ENCODE measurements at places on chromosomes 5 and 9. TPM values are rescaled to one million over a fixed set of nuclear protein-coding genes. Genes with fewer than 3 reads are reported as not detected.

DNA sequence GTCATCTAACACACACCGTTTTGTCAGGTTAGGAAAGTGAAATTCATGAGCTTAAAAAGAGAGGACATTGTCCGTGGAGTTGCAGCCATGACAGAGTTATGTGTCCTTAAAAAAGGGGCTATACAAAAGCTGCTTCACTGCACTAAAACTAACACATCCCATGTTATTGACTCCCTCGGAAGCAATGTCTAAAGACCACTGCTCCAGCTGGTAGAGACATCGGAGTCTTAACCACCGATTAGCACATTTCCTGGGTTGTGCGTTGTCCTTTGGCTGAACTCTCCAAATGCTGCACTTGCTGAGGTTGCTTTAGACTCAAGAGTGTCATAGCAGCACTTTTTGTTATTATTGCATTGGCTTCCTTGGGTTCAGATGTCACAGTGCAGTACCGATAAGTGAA is 128.3 kb upstream of the C9orf72 start:
- H3K4me1 ChIP-seq, result no peaks in the 10 kb centered on the region
- no peaks in the 10 kb centered on the region for H3K27me3 ChIP-seq
- no peak overlapping the region for H3K27ac ChIP-seq
- H3K36me3 ChIP-seq, result no peaks in the 10 kb centered on the region

DNA sequence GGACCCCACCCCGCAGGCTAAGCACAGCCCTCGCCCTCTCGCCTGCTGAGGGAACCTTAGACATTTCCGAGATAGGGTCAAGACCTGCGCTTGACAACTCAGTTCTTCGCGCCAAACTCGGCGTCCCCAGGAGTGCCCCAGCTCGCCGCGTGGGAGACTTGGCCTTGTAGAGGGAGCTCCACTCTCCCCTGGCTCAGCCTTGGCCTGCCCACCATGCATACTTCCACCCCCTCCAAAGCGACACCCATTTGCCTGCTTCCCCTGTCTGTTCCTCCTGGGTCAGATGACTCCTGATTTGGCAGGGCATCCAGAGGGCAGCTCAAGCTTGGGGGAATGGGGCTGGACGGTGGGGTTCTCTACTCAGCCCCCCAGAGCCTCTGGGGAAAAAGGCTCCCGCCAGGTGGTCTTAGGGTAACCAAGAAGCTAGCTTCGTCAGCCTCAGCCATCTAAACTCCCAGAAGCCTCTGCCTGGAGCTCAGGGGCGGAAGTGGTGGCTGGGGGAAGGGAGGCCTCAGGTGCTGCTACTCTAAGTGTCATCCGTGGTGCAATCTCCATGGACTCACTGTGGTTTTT is 560 bp downstream of the DOCK2 start:
- DNase-seq, result no peak
- no peak overlapping the region for H3K27ac ChIP-seq
- H3K36me3 ChIP-seq, result no peaks in the 10 kb centered on the region
- peak overlapping the region; percentile 69 for H3K4me3 ChIP-seq
- no peaks in the 10 kb centered on the region for H3K27me3 ChIP-seq
- H3K4me1 ChIP-seq, result peaks cover 9% of the 10 kb centered on the region

GRCh38 chr9:135321580-135321979 is 158.0 kb upstream of the PPP1R26 start:
- H3K27me3 ChIP-seq, result no peaks in the 10 kb centered on the region
- no peaks in the 10 kb centered on the region for H3K36me3 ChIP-seq
- H3K4me1 ChIP-seq, result no peaks in the 10 kb centered on the region
- no peak overlapping the region for H3K4me3 ChIP-seq
- peak; percentile 54 for DNase-seq
- H3K27ac ChIP-seq, result no peak overlapping the region

DNA sequence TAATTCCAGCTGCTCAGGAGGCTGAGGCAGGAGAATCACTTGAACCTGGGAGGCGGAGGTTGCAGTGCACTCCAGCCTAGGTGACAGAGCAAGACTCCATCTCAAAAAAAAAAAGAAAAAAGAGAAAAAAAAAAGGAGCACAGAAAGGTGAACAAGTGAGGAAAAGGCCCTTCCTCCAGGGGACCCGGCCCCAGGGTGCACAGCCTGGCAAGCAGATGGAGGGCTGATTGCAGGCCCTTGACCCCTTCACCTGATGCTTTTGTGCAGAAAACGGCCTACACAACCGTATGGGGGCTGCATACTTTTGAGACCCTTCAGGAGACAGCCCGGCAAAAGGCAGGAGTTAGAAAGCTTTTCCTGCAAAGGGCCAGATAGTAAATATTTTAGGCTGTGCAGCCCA is 33.9 kb downstream of the HRH2 start:
- H3K4me3 ChIP-seq, result no peak overlapping the region
- peak; percentile 34 for DNase-seq
- H3K36me3 ChIP-seq, result no peaks in the 10 kb centered on the region
- no peak overlapping the region for H3K27ac ChIP-seq
- no peaks in the 10 kb centered on the region for H3K27me3 ChIP-seq

DNA sequence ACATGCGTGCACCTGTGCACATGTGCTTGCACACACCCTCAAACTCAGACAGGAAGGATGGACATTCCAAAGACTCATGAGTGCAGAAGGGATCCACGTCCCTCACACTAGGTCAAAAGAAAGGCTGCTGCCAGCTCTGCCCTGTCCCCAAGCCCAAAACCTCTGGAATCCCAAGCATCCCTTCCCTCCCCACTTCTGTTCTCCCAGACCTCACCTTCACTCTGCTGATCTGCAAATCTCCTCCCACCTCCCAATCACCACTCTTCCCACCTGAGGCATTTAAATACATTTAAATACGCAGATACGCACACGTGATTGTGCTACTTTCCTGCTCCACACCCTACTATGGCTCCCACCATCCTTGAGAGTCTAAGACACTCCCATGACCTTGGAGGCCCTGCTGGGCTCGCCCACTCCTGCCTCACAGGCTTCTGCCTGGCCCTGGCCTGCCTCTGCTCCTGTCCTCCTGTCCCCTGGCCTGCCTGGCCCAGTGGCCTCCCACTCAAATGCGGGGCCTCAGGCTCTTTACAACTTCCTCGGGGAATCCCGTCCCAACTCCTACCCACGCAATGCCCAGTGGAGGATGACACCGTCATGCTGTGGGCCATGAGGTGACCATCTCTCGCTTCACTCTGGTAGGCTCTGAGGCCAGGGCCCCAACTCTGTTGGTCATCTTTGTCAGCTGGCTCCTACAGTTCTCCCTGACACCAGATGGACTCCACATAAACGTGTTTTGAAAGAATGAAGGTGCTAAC is 478.4 kb upstream of the DAP start:
- no peak overlapping the region for H3K4me3 ChIP-seq
- no peaks in the 10 kb centered on the region for H3K36me3 ChIP-seq
- no peaks in the 10 kb centered on the region for H3K4me1 ChIP-seq
- no peaks in the 10 kb centered on the region for H3K27me3 ChIP-seq

LCN15 gene
- total RNA-seq, result not detected

GRCh38 chr9:124322618-124323432 is 65.1 kb downstream of the NEK6 start:
- DNase-seq, result peak; percentile 77
- no peaks in the 10 kb centered on the region for H3K4me1 ChIP-seq
- H3K4me3 ChIP-seq, result no peak overlapping the region
- no peak overlapping the region for H3K27ac ChIP-seq
- peaks cover 91% of the 10 kb centered on the region for H3K36me3 ChIP-seq

DNA sequence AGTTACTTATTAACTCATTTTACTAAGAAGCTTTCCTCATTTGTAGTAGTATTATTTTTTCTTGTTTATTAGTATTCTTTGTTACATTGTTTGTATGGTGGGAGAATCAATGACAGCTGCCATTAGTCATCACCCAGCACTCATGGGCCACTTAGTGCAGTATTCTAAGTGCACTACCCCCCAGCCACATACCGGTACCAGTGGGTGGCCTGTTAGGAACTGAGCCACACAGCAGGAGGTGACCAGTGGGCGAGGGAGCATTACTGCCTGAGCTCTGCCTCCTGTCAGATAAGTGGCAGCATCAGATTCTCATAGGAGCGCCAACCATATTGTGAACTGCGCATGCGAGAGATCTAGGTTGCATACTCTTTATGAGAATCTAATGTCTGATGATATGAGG is 24.2 kb upstream of the CAMLG start:
- H3K27ac ChIP-seq, result no peak overlapping the region
- H3K27me3 ChIP-seq, result no peaks in the 10 kb centered on the region
- no peaks in the 10 kb centered on the region for H3K4me1 ChIP-seq
- no peak for DNase-seq
- no peak overlapping the region for H3K4me3 ChIP-seq

GRCh38 chr5:34826347-34826746 is 12.6 kb upstream of the TTC23L start:
- H3K4me1 ChIP-seq, result no peaks in the 10 kb centered on the region
- DNase-seq, result no peak
- H3K27me3 ChIP-seq, result no peaks in the 10 kb centered on the region
- H3K4me3 ChIP-seq, result no peak overlapping the region

DNA sequence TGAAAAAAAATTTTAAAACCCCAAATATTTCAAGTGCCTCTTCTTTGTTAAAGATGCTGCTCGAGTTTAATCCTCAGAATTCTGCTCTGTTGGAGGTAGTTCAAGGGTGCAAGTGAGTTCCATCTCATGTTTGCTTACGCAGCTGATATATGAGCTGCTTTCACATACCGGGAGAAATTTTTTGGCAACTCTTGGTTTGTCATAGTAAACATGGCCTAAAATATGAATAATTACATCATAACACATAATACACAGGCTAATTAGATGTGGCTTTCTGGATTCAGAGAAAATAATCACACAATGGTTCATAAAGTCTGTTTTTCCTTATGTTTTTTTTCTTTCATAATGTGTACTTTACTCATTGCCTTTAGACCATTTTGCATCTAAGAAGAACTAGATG is 1134.1 kb downstream of the PTPRD start:
- H3K27me3 ChIP-seq, result no peaks in the 10 kb centered on the region
- DNase-seq, result no peak
- H3K4me3 ChIP-seq, result no peak overlapping the region
- H3K27ac ChIP-seq, result no peak overlapping the region

GRCh38 chr9:96108691-96109380 is 193.1 kb downstream of the HSD17B3 start:
- no peak for DNase-seq
- no peaks in the 10 kb centered on the region for H3K36me3 ChIP-seq
- no peak overlapping the region for H3K27ac ChIP-seq
- peaks cover 2% of the 10 kb centered on the region for H3K27me3 ChIP-seq
- H3K4me1 ChIP-seq, result no peaks in the 10 kb centered on the region
- no peak overlapping the region for H3K4me3 ChIP-seq

- no peak for DNase-seq
- H3K27me3 ChIP-seq, result peaks cover 8% of the 10 kb centered on the region
Measured at GRCh38 chr9:99181621-99182020, 40.1 kb downstream of the ALG2 start.

DNA sequence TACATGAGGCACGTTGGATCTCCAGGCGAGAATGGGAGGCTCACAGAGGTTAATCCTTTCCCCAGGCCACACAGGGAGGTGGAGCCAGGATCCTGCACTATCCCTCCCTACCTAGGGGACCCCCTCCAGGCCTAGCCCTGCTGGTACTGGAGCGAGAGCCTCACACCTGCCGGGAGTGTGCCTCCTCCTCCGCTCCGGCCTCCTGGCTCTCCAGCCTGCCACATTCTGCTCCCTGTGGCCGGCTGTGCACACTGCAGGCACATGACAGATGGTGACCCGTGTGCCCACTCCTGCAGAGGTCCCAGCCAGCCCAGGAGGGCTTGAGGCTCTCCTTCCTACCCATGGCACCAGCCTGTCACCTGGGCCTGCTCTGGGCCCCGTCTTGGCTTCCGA is 93.4 kb downstream of the RXRA start:
- H3K36me3 ChIP-seq, result peaks cover 41% of the 10 kb centered on the region
- H3K4me3 ChIP-seq, result no peak overlapping the region
- DNase-seq, result no peak
- H3K27ac ChIP-seq, result no peak overlapping the region
- H3K4me1 ChIP-seq, result peaks cover under 1% of the 10 kb centered on the region

DNA sequence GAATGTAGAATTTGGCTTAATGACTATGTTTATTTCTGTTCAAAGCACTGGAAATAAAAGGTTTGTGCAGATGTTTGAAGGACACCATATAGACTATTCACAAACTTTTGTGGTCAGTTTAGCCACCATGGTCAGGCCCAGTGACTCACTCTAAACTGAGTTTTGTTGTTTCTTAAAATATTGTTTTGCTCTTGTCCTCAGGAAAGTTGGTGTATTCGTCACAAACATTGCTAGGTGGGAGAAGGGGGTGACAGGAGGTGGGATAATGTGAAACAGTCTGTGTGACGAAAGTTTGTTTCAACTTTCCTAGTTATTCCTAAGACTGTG is 35.0 kb upstream of the LIFR start:
- H3K36me3 ChIP-seq, result no peaks in the 10 kb centered on the region
- H3K27me3 ChIP-seq, result no peaks in the 10 kb centered on the region

DNA sequence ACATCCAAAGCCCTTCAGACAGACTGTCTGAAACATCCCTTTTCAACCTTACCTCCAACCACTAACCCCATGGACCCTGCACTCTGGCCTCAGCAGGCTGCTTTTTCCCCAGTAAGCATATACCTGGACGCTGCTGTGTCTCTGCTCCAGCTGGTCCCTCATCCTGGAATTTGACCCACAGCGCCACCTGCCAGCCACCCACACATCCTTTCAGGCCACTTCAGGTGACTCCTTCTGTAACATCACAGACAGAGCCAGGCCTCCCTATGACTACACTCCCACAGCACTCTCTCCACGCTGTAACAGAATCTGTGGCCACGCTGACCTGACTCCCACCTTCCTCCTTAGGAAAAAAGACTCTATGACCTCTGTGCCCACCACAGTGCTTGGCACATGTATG is 3.4 kb downstream of the MGAT1 start:
- peak overlapping the region; percentile 34 for H3K4me3 ChIP-seq
- peaks cover 46% of the 10 kb centered on the region for H3K4me1 ChIP-seq
- peak overlapping the region; percentile 87 for H3K27ac ChIP-seq
- peaks cover 3% of the 10 kb centered on the region for H3K36me3 ChIP-seq
- no peaks in the 10 kb centered on the region for H3K27me3 ChIP-seq

DNA sequence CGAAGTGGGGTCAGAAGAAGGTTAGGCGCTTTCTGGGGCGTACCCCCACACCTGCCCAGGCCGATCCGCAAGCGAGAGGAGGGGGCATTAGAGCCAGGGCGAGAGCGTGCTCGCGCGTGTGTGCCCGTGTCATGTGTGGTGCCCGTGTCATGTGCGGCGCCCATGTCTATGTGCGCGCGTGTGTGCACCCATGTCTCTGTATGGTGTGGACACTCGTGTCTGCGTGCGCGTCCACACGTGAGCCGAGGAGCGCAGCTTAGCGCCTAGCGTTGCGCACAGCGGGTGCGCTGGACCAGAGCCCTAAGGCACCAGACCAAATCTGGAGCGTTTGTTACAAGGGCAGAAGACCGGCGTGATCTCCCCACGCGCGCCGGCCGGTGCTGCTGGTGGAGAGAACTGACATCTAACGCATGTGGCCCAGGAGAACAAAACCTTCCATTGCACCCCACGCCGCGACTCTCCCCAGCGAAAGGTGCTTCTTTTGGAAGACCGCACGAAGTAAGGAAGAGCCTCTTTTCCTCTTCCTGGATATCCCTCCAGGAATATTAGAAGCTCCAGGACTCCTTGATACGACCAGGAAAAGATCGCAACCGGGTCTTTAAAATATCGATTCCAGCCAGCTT is 644 bp downstream of the NIM1K start:
- DNase-seq, result peak; percentile 61
- peaks cover 23% of the 10 kb centered on the region for H3K4me1 ChIP-seq
- H3K27ac ChIP-seq, result peak overlapping the region; percentile 91
- no peaks in the 10 kb centered on the region for H3K36me3 ChIP-seq
- no peaks in the 10 kb centered on the region for H3K27me3 ChIP-seq
- peak overlapping the region; percentile 65 for H3K4me3 ChIP-seq
